ENCODE measurements at places on chromosomes 3 and 15. TPM values are rescaled to one million over a fixed set of nuclear protein-coding genes. Genes with fewer than 3 reads are reported as not detected.
A peak's percentile ranks its signal among the peaks of the same experiment; 100 is the strongest.

Gene PLCL2
- 7.3 TPM for total RNA-seq

Gene ZNF620
- total RNA-seq = 5.8 TPM

DNA sequence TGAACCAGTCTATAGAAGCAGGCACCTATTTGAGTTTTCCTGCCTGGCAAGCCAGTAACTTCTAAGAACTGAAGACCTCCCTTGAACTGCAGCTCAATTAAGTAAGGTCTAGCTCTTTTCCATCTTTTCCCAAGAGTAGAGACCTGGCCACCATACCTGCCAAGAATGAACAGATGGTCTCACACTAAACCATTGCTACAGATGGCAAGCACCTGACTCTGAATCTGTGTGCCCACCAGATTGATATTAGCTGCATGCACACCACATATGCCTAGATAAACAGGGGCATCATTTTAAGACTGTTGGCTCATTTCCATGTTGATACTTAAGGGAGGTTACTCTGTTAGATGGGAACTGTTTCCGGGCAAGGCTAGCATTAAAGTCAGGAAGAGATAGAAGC, 34.8 kb upstream of the GSK3B start:
- DNase-seq = no peak

- DNase-seq = no peak
Observed at GRCh38 chr15:65828585-65828984, 36.5 kb upstream of the DENND4A start.

GRCh38 chr3:82050382-82050781, 288.9 kb upstream of the GBE1 start:
- DNase-seq = no peak

GRCh38 chr3:152909180-152909883, 74.4 kb downstream of the P2RY1 start:
- peak; percentile 13 for DNase-seq

DNA sequence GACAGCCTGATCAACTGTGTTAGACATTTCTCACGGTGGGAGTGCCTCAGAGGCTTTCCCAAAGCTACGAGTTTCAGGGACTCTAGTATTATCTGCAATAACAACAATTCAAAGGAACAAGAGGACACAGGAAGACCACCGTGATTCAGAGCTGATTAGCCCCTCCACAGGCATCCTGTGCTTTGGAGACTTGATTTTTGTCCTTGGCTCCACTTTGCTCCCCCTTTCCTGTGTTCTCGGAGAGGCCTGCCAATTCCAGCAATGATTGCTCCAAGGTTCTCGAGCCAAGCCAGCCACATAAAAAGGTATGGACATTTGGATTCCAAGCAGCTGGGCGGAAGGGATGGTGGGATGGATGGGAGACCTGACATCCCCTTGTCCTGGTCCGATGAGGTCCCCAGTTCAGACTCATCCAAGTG, 14.3 kb downstream of the EHD4 start:
- DNase-seq = no peak

- peak; percentile 45 for DNase-seq
Observed at GRCh38 chr15:77107531-77108355, 36.8 kb upstream of the TSPAN3 start.

Gene TGM4
- total RNA-seq = 0.35 TPM

Gene CYP1A1
- total RNA-seq = not detected

Gene DISP2
- 0.25 TPM for total RNA-seq

- no peak for DNase-seq
Observed at GRCh38 chr3:73449774-73450173, 175.0 kb downstream of the PDZRN3 start.

Gene OR5K2
- total RNA-seq = not detected

DNA sequence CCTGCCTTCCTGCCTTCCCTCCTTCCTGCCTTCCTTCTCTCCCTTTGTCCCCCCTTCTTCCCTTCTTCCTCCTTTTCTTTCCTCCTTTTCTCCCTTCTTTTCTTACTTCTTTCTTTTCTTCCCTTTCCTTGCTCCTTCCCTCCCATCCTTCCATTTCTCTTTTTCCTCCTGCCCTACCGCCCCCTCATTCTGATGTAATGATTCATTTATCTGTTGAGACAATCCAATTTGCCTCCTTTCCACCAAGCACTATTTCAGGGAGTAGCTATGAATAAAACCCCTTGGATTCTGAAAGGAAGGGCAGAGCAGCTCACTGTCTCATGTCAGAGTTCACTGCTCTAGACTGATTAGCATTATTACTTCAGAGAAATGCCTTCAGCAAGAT, 462.6 kb downstream of the PDCD6IP start:
- peak; percentile 43 for DNase-seq

GRCh38 chr3:189779166-189779565, 148.0 kb downstream of the TP63 start:
- no peak for DNase-seq
